ENCODE measurements at places on chromosomes 6 and 20.
A peak's percentile ranks its signal among the peaks of the same experiment; 100 is the strongest.

GRCh38 chr6:52840763-52841585 is at the start of gene GSTA5:
GSTA5 (minus strand) TSS chr6:52840813.
- DNase-seq: no peak

- DNase-seq: peak; percentile 11
Observed at GRCh38 chr6:162907876-162908481, 180.2 kb downstream of the PACRG start.

DNA sequence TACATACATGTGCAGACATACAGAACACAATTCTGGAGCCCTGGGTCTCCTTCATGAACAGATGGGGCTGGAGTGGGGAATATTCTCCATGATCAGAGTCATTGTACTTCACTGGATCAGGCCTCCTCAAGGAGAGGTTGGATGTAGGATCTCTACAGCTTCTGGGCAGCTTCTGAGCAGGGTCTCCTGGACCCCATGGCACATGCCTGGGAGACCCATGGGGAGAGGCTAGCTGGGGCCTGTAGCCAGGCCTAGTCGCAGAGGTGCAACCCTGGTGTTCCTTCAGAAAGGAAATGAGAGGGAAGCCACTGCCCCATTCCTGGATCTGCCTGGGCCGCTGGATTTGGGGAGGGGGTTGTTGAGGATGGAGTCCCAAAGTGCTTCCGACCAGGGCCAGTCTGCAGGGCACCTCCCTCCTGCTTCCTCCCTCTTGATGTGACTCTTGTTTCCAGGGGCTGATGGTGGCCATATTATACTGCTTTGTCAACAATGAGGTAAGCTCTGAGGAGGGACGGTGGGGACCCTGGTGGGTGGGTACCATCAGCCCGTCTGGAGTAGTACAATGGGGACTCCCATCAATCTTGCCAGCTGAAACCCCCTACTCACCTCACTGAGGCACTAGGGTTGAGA is 31.8 kb downstream of the GLP1R start:
- DNase-seq: no peak

GRCh38 chr6:93799226-93799625 is 379.9 kb upstream of the EPHA7 start:
- no peak for DNase-seq

- no peak for DNase-seq
Observed at GRCh38 chr20:50547964-50548363, 37.8 kb downstream of the PTPN1 start.

DNA sequence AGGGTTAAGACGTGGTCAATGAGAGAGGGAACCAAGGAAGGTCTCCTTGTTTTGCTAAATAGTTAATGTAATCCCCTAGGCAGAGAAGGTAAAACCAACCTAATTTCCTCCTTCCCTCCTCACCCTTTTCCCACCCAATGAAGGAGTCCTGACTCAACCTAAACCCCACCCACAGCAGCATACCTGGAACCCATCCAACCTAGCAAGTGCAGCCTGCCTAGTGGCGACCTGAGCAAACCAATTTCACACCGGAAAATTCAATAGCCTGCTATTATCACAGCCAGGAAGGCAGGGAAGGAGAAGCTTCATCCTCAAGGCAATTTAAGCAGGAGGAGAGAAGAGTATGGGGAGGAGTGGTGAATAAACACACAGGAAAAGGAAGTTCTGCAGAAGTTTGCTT is 46.9 kb downstream of the OSTM1 start:
- DNase-seq: no peak

GRCh38 chr20:62359491-62360121 is 7.5 kb downstream of the LAMA5 start:
- DNase-seq: no peak

DNA sequence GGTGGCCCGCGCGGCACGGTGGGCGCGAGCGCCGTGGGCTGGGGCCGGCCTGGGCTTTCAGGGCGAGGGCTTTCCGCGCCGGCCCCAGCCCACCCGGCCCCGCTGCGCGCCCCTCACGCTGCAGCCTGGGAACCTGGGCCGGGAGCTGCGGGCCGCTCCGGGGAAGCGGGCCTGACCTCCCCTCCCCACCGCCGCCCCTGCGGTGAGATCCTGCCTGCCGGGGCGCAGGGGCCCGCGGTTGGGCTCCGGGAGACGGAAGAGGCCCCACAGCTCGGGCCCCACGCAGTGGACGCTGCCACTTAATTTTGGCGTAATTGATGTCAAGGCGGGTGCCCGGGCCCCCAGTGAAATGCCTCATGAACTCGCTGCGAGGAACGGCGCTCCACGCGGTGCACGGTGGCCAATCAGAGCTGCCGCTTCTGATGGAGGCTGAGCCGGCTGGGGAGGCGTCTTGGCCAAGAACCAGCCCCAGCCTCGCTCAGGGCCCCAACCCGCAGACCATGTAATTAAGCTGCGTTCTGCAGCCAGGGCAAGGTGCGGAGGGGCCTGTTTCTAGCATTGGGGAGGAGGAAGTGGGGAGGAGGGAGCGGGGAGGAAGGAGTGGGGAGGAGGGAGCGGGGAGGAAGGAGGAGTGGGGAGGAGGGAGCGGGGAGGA is 96.1 kb upstream of the BHLHE23 start:
- peak; percentile 71 for DNase-seq

DNA sequence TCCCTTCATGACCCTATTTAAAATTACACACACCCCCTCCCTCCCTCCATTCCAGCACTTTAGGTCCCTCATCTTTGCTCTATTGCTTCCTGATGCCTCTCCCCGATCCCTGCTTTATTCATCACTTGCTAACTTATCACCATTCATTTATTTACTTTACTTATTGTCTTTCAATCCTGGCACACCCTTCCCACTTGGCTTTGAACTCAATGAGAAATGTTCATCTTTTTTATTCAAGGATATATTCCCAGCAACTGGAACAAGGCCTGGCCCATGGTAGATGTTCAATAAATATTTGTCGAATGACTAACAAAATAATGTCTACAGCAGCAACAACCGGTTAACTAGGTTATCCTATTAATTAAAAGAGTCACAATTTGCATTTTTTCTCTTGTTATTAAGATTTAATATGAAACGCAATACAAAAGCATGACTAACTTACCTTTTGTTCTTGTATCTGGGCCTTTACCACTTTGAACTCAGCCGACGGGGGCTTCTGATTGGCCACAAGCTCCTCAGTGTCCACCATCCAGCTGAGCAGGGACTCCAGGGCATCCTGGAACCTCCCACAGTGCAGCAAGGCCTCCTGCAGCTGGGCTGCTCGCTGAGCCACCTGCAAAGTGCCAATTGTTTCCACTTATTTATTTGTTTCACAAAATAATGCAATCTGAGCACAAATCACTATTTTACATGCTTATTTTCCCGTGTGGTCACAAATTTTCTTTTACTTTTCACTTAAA is 107.8 kb downstream of the DST start:
- DNase-seq: no peak

- DNase-seq: no peak
Observed at GRCh38 chr20:59259946-59260345, 40.5 kb upstream of the EDN3 start.

DNA sequence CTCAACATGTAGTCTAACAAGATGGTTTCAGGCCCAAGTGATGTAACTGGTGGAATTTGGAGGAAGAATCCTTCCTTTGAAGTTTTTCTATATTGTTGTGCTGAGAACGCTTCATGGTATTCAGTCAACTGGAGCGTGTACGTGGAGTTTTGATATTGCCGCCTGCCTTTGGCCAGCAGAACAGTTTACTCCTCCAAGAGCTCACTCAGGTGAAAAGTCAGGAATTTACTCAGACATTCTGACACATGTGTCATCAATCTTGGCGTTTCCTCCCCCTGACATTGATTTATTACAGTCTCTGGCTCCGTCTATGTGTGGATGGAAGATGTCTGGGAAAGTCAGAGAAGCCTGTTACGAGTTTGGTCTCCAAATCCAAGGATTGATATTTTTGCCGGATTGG is 19.0 kb upstream of the TGM2 start:
- no peak for DNase-seq

DNA sequence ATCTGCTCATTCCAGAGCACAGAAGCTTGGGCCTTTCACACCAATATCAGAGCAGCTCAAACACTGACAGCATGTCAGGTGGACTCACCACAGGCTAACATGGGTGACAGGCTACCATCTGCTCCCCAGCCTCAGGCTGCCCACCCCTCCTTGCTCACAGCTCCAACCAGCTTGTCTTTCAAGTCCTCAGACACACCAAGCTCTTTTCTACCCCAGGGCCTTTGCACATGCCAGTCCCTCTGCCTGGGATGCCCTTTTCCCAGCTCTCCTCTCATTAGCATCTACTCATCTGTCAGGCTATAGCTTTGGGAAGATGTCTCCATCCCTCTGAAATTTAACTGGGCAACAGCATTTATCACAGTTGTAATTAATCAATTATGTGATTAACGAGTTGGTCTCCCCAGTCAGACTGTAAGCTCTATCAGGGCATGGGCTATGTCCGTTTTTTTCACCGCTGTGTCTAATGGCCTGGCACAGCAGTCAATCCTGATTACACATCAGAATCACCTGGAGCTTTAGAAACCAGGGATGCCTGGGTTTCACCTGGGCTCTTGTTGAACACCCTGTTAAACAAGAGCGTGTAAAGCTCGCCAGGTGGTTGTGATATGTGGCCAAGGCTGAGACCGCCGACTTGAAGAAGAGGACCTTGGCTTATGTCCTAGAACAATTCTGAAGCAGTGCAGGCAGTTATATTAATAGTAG is 88.9 kb upstream of the MRPS10 start:
- no peak for DNase-seq

- DNase-seq: peak; percentile 5
Observed at GRCh38 chr20:2006452-2007361, 12.8 kb upstream of the PDYN start.

DNA sequence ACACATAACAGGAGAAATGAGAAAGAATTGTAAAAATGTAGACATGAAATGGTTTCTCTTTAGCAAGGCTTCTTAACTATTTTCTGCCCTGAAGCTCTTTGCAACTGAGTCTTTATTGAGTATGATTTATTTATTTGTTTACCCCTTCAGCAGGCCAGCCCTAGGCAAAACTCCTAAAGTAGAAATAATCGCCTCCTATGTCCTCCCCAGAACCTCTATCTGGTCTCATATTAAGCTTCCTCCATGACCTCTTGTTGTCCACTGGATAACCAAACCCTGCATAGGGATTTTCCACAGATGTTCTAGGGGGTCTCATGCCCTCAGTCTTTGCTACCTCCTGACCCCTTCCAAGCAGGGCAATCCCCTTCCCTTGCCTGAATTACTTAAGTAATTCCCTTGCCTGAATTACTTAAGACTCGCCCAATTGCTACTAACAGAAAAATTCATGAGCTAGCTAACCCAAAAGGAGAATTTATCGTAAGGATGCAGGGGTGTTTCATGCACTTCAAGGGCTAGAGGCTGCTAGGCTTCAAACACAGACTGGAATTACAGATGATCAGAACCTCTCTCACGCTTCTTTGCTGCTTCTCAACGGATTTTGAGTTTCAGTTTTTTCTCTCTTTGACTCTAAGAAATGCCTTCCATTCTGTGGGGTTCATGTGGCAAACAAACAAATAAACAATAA is 425.9 kb upstream of the RNF217 start:
- DNase-seq: no peak

DNA sequence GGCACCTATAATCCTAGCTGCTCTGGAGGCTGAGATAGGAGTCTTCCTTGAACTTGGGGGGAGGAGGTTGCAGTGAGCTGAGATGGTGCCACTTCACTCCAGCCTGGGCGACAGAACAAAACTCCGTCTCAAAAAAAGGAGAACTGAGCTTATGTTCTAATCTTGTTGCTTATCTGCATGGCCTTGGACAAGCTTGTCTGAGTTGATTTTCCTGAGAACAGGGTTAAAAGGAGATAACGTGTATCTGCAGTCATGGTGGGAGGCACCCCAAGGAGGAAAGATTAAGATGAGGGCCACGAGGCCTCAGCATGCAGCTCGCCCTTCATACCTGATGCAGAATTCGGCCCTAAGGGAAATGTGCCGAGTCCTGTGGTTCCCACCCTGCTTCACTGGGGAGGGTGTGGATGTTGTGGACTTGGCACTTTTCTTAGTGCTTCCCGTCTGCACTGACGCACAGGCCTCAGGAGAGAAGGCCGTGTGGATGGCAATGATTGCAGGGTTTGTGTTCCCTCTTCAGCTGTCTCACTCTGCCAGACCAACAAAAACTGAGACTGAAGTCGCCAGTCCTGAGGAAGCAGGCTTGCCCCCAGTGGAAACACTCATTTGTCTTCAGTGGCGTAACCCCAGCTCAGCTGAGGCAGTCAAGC is 56.3 kb downstream of the EZR start:
- DNase-seq: no peak

DNA sequence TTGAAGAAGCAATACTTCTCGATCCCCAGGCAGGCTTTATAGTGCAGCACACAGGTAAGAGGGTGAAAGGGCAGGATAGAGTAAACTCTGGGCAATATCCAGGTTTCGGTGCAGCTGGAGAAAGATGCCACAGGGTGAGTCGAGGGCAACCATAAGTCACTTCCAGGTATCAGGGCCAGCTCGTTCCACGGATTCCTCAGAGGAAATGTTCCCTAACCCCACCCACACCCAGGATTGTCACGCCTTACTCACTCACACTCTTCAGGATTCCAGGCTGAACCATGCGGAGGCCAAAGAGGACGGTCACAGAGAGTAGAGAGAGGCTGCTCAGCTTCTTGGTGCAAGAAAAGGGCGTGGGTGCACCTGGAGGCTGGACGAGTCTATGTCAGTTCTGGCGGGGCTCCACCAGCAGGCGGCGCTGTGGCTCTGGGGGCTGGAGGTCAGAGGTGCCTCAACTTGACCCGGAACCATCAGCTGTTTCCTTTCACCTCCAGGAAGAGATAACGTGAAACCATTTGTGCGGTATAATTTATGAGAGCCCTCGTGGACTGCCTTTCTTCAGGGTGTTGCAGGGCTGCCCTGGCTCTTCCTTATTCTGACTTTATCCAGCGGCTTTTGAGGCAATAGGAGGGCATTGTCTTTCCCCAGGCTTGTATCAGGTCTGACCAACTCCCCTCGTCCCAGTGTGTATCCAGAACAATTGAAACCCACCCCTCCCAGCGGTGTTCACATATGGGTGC is 14.5 kb upstream of the WFDC12 start:
- DNase-seq: peak; percentile 21

DNA sequence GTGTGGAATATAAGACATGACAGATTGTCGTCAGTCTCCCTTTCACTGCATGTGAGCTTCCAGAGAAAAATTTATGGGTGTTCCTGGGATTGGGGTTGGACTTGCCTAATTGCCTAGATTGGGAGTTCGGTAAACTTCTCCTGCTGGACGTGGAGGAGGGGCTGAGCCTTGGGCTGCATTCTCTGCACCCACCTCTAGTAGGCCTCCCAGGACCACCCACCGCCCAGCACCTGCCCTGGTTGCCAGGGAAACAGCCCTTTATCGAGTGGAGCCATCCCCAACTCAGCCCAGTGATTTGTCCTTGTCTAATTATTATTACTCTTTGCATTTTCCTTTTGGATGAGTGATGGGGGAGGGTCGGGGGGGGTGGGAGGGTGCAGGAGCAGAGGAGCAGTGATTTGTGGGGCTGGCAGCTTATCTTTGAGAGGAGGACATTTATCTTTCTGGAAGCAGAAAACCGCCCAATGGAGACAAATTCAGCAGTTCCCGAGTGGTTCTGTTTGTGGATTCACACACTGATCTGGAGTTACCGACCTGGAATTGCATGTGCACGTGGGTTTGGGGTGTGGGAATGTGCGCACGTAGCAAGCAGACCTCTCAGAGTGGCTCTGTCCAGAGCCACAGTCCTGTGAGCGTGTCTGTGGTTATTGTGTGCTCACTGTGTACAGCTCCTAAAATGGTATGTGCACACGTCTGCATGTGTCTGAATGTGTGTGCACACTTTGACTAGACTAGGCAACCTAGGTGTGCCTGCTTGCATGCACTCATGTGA is 104.5 kb downstream of the DHX35 start:
- DNase-seq: no peak

All from CD4-positive, alpha-beta T cell treated with Interleukin-1 beta for 1 hour (primary cell).